DND-41 (cell line): ENCODE measurements at places on chromosomes 2 and 18.

- no peaks in the 10 kb centered on the region for H3K27me3 ChIP-seq
- no peak for DNase-seq
- no peaks in the 10 kb centered on the region for H3K36me3 ChIP-seq
- H3K4me1 ChIP-seq = no peaks in the 10 kb centered on the region
These were observed 120.0 kb upstream of the SCN7A start for GRCh38 chr2:166614029-166614428.

DNA sequence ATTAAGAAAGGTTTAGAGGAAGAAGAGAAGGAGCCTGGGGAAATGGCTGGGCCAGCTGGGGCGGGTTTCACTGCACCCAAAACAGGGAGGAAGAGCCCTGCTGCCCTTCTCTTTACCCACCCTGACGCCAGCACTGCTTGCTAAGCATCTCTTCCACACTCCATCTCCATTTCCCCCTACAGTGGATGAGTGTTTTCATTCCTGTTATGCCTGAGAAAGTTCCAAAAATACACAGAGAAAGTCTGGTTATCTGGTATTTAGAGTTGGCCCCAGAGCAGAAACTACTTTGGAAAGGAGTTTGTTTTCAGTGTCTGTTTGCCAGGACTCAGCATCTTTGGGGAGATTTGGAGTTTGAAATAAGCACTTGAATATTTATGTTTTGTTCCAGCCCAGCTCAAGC, 451.0 kb downstream of the SLC4A3 start:
- no peak overlapping the region for H3K4me3 ChIP-seq
- H3K36me3 ChIP-seq = no peaks in the 10 kb centered on the region
- DNase-seq = no peak

- H3K27ac ChIP-seq = no peak overlapping the region
- no peak for DNase-seq
- no peaks in the 10 kb centered on the region for H3K4me1 ChIP-seq
- H3K36me3 ChIP-seq = no peaks in the 10 kb centered on the region
- H3K4me3 ChIP-seq = no peak overlapping the region
These were observed 551.2 kb upstream of the FSIP2 start for GRCh38 chr2:185187421-185187820.

GRCh38 chr2:231321556-231322334, 73.8 kb upstream of the B3GNT7 start:
- no peaks in the 10 kb centered on the region for H3K36me3 ChIP-seq
- H3K27me3 ChIP-seq = no peaks in the 10 kb centered on the region
- H3K4me1 ChIP-seq = no peaks in the 10 kb centered on the region
- no peak overlapping the region for H3K27ac ChIP-seq
- H3K4me3 ChIP-seq = no peak overlapping the region
- no peak for DNase-seq

DNA sequence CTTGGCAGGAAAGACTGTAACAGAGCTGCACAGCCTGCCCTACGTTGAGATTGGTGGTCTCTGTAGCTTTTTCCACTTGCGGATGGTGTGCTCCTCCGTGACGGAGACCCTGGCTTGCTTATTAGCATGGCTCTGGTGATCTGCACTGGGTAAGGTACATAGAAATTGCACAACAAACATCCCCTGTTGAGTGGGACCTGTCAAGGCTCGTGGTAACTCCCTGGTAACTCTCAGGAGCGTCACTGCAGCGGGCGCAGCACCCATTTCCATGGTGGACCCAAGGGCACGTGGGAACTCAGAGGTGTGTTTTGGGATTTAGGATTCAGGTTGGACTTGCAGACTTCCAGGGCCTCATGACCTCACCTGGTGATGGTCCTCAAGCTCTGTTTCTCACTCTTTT, 1.1 kb downstream of the TRAF3IP1 start:
- no peak overlapping the region for H3K27ac ChIP-seq
- H3K36me3 ChIP-seq = peaks cover 2% of the 10 kb centered on the region; the same call in 1 of the 2 replicates
- peaks cover 24% of the 10 kb centered on the region for H3K4me1 ChIP-seq
- no peak for DNase-seq

GRCh38 chr18:22813648-22814328, 119.3 kb upstream of the RBBP8 start:
- no peaks in the 10 kb centered on the region for H3K4me1 ChIP-seq
- peaks cover 2% of the 10 kb centered on the region for H3K27me3 ChIP-seq
- H3K4me3 ChIP-seq = no peak overlapping the region
- no peaks in the 10 kb centered on the region for H3K36me3 ChIP-seq

- H3K4me3 ChIP-seq = no peak overlapping the region
- H3K27me3 ChIP-seq = no peaks in the 10 kb centered on the region
- no peak overlapping the region for H3K27ac ChIP-seq
- H3K4me1 ChIP-seq = no peaks in the 10 kb centered on the region
- DNase-seq = no peak
These were observed 95.6 kb upstream of the PDE1A start for GRCh38 chr2:182522405-182522896.

- no peaks in the 10 kb centered on the region for H3K4me1 ChIP-seq
- H3K27me3 ChIP-seq = peaks cover 24% of the 10 kb centered on the region
- no peak overlapping the region for H3K27ac ChIP-seq
- H3K4me3 ChIP-seq = no peak overlapping the region
- DNase-seq = no peak
- H3K36me3 ChIP-seq = no peaks in the 10 kb centered on the region
These were observed 96.0 kb downstream of the TNS1 start for GRCh38 chr2:217906798-217907197.

DNA sequence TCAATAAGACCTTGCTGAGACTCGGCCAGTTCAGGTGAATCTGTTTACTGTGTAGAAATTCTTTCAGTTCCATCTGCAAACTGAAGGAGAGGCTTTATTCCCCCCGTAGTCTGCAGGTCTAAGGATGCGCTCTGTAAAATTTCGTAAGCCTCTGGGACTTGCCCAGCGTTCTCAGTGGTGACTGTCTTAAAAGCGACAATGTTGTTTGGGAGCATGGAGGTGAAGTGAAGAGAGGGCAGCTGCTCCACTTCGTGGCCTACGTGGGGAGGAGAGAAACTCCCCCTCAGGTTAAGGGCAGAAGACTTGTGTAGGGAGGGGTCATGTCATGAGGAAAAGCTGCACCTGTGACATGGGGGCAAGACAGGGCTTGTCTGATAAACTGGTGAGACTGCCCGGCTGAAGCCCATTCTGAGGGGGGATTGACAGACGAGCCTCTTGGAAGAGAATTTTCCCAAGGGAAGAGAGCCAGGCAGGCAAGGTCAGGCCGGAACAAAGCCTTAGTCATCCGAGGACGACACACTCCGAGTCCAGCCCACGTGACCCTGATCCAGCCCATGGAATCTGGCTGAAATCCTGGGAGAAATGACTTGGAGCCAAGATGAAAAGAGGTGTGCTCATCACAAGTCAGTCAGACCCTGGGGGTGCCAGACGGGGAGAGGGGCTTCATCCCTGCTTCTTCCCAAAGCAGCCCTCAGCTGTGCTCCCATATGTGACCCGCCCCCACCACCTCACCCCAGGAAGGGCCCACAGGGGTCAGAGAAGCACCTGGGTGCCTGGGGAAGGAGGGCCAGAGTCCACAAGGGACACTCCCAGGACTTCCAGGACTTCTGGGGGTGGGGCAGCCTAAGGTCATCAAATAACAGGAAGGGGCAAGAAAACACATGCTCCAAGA, 88.5 kb upstream of the SH3BP4 start:
- DNase-seq = no peak
- no peak overlapping the region for H3K27ac ChIP-seq
- H3K27me3 ChIP-seq = peaks cover 23% of the 10 kb centered on the region
- H3K36me3 ChIP-seq = no peaks in the 10 kb centered on the region

DNA sequence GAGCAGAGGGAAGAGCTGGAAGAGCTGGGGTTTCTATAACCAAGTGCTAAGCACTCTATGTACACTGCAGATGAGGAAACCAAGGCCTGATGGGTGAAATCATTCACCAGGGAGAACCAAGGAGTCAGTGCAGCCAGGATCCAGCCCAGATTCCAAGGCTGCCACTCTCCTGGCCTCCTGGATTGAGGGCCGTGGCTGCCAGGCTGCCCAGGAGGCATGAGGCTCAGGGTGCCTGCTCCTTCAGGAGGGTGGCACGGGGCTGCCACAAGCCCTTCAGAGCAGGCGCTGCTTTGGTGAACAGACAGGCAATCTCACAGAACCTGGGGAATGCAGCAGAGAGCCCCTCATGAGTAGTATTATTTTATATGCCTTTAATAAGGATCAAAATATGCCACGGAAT, 293.7 kb upstream of the HDAC4 start:
- H3K27me3 ChIP-seq = no peaks in the 10 kb centered on the region
- DNase-seq = no peak
- no peaks in the 10 kb centered on the region for H3K4me1 ChIP-seq
- H3K4me3 ChIP-seq = no peak overlapping the region

GRCh38 chr2:6103949-6104348, 411.8 kb downstream of the SOX11 start:
- H3K27ac ChIP-seq = no peak overlapping the region
- DNase-seq = no peak
- H3K27me3 ChIP-seq = no peaks in the 10 kb centered on the region
- H3K4me1 ChIP-seq = no peaks in the 10 kb centered on the region
- no peak overlapping the region for H3K4me3 ChIP-seq
- no peaks in the 10 kb centered on the region for H3K36me3 ChIP-seq

- peak overlapping the region; percentile 89 for H3K4me3 ChIP-seq
- peak overlapping the region; percentile 93 for H3K27ac ChIP-seq
- peaks cover 39% of the 10 kb centered on the region for H3K36me3 ChIP-seq
- peak; percentile 6 for DNase-seq
- H3K27me3 ChIP-seq = no peaks in the 10 kb centered on the region
These were observed 610 bp downstream of the SPC25 start for GRCh38 chr2:168889635-168890005.

DNA sequence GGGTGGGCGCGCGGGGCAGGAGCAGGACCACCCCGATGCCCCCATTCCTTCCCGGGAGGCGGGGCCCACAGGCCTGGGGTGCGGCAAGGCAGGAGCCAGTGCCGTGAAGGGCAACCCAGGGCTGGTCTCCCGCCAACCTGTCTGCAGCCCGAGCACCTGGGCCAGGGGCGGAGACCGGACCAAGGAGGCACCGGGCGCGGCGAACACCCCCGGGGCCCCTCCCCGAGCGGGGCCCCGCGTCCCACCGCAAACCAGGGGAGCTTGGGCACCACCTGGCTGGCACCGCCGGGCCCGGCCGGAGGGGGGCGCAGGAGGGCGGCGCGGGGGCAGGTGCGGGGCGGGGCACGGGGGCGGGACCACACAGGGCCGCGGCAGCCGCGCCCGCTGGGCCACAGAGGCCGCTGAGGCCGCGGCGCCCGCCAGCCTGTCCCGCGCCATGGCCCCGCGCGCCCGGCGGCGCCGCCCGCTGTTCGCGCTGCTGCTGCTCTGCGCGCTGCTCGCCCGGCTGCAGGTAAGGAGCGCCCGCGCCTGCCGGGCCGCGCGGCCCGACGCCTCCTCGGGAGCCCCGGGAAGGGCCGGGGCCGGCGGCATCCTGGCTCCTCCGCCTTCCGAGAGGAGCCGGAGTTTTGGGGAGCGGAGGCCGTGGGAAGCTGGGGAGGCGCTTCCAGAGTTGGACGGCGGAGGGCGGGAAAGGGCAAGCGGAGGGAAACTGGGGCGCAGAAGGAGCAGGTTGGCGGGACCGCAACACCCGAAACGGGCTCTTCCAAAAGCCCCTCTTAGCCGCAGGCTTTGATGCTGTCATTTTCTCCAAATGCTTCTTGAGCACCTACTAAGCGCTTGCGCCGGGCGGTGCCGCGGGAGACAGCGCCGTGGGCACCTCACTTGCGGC, at the start of gene TNFRSF11A:
Gene TNFRSF11A (plus strand): TSS at position 394 of the 889 bp plus-strand sequence. CDS start 43 bp downstream, at position 437.
- DNase-seq = no peak
- H3K27me3 ChIP-seq = peaks cover 11% of the 10 kb centered on the region
- H3K4me1 ChIP-seq = no peaks in the 10 kb centered on the region
- H3K36me3 ChIP-seq = no peaks in the 10 kb centered on the region

DNA sequence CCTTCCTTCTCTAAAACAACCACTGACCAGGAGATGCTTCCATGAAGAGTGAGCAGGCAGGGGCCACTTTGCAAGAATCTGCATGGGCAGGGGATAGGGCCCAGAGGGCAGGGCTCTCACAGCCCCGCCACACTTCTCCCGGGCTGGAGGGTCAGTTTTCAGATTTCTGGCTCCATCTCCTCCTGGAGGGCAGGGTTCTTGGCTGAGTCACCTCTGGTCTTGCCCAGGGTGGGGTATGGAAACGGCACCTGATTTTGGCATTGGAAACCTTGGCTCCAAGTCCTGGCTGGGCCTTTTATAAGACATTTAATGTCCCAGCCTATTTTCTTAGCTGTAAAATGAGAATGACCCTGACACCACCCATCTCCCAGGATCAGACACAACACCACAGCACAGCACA, 27.6 kb upstream of the ASPRV1 start:
- no peaks in the 10 kb centered on the region for H3K27me3 ChIP-seq
- H3K27ac ChIP-seq = no peak overlapping the region

DNA sequence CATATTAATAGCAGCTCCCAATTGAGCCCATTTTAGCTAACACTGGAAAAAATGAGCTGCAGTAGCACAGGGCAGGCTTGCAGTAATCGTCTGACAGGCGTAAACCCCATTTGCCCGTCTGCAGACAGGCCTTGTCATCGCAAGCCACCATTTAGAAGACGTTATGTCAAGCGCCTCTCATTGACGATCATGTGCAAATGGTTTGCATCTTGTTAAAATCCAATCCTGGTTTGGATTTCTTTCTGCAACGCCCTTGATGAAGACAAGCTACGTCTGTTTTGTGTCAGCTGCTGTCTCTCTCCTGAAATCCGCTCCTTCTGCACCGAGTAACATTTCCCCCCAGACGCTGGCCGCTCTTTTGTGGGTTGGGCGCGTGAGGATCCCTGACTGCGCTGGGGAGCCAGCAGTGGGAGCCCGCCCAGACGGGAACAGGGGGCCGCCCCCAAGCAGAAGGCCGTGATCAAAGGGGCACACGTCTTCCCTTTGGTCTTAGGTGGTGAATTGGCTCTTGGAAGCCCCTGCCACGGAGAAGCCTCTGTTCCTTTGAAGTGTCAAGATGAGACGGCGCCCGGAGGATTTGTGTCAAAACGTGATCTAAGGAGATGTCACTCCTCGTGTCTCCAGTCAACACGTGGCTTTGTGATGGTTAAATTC, 84.2 kb upstream of the GPC1 start:
- no peak overlapping the region for H3K27ac ChIP-seq
- DNase-seq = no peak
- H3K4me3 ChIP-seq = no peak overlapping the region
- peaks cover 3% of the 10 kb centered on the region for H3K27me3 ChIP-seq
- no peaks in the 10 kb centered on the region for H3K4me1 ChIP-seq
- no peaks in the 10 kb centered on the region for H3K36me3 ChIP-seq

- no peak overlapping the region for H3K27ac ChIP-seq
- no peaks in the 10 kb centered on the region for H3K36me3 ChIP-seq
- no peak overlapping the region for H3K4me3 ChIP-seq
- no peaks in the 10 kb centered on the region for H3K27me3 ChIP-seq
- no peak for DNase-seq
- no peaks in the 10 kb centered on the region for H3K4me1 ChIP-seq
These were observed 59.0 kb downstream of the SMAD7 start for GRCh38 chr18:48891721-48892120.
